ENCODE measurements at places on chromosomes 12 and 14.

- no peak for DNase-seq
Measured at GRCh38 chr12:132167611-132168310, 23.5 kb downstream of the NOC4L start.

DNA sequence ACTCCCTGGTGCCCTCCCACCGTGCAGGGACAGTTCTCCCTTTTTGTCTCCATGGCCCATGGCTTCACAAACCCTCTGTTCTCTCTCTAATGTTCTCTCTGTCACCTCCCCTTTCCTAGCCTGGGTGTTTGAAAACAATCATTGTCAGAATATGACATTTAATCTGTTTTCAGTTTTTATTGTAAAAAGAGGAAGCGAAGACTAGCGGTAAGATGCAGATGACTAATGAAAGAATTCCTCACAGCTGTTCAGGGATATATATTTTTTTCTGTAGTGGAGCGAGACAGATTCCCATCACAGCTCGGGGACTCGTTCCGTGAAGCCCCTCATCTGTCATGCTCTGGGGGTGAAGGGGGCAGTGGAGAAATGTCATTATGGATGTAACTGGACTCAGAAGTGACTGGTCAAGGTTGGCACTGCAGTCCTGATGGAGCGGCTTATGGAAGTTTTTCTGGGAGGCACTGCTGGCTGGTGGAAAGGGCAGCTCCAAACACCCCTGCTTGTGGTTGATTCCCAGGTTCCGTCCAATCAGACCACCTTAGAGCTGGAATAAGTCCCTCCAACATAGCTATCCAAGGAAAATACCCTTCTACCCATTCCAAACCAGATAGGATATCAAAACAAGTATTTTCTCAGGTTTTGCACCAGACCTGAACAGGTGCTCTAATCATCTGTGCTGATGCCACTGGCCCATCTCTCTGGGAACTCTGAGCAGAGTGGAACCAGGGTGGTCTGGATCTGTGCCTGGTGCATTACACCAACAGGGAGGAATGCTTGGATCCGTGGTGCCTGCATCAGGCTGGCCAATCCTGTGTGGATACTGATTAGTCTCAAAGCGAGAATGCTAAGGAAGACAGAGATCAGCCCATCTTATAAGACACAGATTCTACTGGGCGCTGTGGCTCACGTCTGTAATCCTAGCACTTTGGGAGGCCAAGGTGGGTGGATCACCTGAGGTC is 84.7 kb downstream of the GPATCH2L start:
- DNase-seq: no peak

GRCh38 chr12:47317175-47317915 is 237.6 kb upstream of the AMIGO2 start:
- DNase-seq: no peak

DNA sequence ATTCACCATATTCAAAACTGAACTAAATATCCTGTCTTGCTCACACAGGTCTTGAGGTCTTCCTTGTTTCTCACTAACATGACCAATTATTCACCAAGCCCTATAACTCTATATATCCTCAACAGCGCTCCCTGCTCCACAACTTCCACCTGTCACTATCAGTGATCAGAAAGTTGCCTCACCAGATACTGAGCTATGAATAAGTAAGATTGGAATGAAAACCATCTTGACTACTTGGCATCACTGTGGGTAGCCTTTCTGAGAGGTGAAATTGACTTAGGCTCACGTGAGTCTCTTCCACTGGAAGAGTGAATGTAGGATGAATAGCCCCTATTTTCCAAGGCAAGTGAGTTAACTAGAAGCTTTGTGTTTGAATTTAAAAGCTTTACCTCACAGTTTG is 167.1 kb downstream of the PIK3C2G start:
- DNase-seq: peak; percentile 36

- DNase-seq: no peak
Measured at GRCh38 chr14:26597589-26598080, at the start of gene NOVA1. Gene NOVA1, minus strand, starts transcription at chr14:26598033. Its CDS starts 597 bp downstream, at chr14:26597436.

- peak; percentile 75 for DNase-seq
Measured at GRCh38 chr12:95215949-95216348, 1.3 kb downstream of the FGD6 start.

DNA sequence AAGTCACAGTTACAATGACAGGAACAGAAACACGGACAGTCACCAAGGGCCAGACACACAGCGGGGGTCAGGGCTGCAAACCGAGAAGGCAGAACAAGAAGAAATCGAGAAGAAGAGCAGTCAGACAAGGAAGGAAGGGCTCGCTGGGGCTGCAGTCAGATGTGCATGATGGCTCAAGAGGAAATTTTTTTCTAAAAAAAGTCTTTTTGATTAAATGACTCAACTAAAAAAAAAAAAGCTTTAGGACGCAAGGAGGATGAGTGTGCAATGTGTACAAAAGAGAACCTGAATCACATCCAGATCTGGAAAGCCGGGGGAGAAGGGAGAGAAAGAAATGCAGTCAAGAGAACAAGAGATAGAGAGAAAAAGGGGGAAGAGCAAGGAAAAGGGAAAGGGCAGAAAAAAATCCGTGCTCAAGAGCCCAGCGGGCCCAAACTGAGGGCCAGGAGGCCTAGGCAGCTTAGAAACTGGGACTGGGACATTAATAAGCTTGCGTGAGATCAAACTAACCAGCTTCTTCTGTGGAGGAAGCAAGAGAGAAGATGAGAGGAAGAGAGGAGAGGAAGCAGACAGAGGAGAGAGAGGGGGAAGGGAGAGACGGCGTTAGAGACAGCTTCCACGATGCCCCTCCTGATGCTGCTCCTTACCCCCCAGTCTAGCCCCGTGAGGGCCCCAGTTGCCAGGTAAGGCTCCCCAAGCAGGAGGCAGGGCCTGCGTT is 6.7 kb downstream of the IFFO1 start:
- DNase-seq: no peak

- DNase-seq: no peak
Measured at GRCh38 chr14:93543766-93544165, 113.0 kb downstream of the UNC79 start.
